Posterior cingulate gyrus (tissue), 11 donors: ENCODE measurements at places on chromosomes 16 and 17.

- peak; percentile 56 for DNase-seq
These were observed 527 bp downstream of the SIAH1 start for GRCh38 chr16:48384520-48385252.

DNA sequence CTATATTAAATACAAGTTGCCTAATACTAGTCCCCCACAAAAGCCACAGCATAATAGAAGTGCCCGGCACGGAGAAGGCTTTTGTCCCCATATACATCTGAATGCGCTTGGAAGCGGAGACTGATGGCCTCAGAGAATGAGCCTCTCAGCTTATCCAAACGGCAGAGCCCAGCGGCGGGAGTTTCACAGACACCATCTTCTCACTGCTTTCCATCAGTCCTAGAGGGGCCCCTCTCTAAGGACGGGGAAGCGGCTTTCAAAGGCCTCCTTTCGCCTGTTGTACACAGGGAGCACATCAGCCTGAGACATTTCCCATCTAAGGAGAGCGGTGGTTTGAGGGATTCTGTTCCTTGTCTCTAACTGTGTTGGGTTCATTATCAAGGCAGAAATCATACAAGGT is 16.9 kb downstream of the NXN start:
- no peak for DNase-seq

- DNase-seq: peak; percentile 87
These were observed 863 bp downstream of the ADCY9 start for GRCh38 chr16:4115209-4115948.

DNA sequence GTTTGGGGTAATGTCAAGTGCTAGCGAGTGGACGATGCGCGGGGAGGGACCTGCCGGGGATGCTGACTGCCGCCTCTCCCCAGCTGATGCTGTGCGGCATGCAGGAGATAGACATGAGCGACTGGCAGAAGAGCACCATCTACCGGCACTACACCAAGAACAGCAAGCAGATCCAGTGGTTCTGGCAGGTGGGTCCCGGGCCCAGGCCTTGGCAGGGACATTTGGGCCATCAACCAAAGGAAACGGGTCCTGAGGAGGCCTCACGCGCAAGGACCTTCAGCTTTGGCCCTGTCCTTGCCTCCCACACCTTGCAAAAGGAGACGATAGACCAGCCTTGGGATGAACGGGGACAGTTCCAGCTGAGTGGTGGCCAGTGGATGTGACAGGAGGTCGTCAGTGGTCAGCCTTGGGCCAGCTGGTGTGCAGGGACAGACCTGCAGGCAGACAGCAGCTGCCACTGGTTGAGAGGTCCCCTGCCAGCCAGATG is 13.6 kb upstream of the CLEC18A start:
- DNase-seq: peak; percentile 71

GRCh38 chr16:24074574-24074973 is 181.6 kb upstream of the CACNG3 start:
- no peak for DNase-seq

DNA sequence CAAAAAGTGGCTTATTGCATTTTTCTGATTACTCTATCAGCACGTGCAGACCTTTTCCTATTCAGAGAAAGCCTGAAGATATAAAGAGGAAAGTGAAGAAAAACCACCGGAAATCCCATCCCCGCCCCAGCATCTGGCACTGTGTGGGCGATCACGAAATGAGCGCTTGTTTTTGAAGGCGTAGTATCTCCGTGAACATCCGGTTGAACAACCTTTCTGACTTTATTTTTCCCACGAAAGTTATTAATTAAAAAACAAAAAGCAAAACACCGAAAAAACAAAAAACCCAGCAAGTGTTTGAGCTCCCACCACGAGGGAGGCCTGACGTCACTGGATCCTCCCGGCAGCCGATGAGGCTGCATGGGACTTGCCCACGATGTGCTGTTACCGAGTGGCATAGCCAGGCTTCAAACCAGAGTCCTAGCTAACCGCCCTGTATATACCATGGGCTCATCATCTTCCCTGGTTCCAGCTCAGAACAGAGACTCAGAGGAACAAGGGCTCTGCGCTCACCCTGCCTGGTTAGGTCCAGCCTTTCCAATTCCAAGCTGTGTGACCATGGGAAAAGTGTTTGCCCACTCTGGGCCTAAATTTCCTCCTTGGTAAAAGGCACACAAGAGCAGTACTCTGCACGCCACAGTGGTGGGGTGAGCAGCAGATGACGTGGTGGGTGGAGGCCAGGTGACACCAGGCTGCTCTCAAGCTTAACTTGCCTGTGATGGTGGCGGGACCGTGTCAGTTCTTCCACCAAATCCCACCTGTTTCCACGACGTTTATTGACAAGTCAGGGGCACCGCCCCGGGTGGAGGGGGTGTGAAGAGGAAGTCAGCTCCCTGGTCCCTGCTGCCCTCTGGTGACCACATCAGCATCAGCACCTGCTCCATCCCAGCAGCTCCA is 34.3 kb upstream of the IL21R start:
- DNase-seq: peak; percentile 46

DNA sequence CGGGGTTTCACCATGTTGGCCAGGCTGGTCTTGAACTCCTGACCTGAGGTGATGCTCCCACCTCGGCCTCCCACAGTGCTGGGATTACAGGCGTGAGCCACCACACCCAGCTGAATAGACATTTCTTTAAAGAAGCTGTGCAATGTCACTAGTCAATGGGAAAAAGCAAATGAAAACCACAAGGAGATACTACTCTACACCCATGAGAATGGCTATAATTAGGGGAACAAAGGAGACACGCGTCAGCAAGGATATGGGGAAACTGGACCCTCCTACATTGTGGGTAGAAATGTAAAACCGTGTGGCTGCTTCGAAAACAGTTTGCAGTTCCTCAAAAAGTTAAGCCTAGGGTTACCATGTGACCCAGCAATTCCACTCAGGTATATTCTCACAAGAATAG is 103.4 kb downstream of the VPS53 start:
- no peak for DNase-seq

DNA sequence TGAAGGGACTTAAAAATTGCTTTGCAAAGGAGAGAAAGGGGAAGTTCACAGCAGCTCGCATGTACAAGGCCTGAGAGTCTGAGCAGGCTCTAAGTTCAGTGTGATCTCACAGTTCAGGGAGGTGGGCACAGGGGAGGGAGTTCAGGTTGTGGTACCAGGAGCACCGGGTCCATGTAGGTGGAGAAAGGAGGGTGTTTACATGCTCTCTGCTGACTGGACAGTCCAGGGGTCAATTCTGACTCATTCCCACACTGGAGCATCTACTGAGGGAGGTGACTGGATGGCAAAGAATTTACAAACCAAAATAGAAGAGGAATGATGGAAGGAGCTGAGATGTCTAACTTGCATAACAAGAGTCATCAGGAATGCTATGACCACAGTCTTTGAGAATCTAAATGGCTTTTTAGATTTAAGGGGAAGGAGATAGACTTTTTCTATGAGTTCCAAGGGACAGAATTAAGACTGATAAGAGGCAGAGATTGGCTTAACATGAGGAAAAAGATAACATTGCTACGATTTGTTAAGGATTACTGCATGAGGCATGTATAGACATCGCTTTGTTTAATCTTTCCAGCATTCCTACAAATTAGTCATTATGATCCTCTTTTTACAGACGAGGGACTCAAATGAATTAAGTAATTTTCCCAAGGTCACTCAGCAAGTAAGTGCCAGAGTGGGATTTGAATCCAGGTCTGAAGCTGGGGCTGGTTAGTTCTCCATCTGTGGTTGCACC is 29.9 kb downstream of the MIS12 start:
- no peak for DNase-seq

DNA sequence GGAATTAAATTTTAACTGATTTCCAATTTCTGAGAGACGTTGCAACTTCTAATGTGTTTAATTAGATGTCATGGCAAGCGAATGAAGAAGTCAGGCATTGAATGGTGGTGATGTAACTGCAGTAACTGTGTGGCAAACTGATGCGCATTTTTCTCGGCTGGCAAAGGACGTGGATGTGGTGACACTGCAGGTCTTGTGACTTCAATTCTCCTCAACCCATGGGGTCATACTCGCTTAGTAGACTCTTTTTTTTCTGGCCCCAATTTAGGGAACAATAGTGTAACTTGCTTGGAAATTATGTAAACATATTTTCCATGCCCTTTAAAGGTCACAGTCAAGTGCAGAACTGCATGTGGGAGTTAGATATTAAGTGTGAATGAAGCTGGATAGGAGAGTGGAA is 1.9 kb upstream of the FAM20A start:
- no peak for DNase-seq

GRCh38 chr16:56057151-56057550 is 134.1 kb upstream of the GNAO1 start:
- DNase-seq: no peak

GRCh38 chr16:88434353-88434690 is 18.8 kb upstream of the ZFPM1 start:
- no peak for DNase-seq

- DNase-seq: peak; percentile 100
These were observed at the start of gene NFE2L1 for GRCh38 chr17:48047741-48048383. TSS of gene NFE2L1 (plus strand) at chr17:48048359. CDS start at chr17:48051119, 2,760 bp downstream.

DNA sequence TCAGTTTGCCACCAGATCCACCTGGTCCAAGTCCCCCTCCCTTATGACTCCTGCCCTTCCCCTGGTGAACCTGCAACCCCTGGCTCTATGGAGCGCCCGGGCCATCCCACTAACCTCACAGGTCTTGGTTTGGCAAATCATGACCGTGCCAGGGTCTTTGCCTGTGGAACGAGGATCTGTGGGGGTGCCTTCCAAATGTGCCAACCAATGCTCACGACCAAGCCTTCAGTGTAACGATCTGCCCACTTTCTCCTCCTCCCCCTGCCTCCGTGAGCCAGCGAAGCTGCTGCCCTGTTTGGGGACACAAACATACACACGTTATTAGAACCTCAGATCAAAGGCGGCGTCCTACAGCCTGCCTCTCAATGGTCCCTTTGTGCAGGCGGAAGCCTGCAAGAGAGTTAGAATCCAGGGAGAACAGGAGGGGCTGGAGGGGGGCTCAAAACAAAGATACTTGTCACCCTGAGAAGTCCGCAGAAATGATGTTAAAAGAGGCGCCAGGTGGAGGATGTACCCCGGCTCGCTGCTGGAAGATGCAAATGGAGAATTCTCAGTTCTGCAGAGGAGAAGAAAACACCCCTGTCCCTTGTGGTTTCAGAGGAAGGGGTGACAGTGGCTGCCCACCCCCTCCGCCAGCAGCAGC is 9.0 kb upstream of the NKD1 start:
- no peak for DNase-seq

DNA sequence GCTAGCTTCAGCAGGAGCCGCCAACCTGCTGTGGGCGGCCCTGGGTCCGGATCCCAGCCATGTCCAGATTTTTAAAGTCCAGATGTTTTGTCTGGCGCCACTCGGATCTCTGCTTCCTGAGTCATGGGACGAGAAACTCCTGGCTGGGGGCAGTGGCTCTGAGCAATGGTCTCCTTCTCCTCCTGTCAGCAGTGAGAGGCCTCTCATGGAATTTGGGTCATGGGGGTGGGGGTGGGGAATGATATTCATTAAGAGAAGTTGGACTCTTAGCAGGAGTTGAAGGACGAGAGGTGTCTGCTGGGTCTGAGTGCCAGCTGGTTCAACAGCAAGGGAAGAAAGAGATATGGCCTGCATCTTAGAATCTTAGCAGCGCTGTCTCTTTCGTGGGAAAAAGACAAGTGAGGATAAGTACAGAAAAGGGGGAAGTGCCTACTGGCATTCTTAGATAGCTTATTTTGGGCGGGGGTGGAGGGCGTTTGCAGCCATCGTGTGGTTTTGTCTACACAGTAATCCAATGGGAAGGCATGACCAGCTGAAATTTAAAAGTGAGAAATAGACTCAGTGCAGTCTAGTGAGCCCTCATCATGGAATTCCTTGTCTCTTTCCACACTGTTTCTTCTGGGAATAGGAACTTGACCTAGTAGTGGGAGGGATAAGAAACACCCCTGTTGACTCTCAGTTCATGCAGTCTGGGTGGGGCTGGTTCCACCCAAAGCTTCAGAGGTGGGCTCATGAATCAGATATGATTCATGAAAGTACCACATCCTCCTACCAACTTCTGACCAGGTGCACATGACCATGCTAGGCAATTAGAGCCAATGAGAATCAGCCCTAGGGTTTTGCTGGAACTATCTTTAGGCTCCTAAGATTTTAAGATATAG is 80.5 kb downstream of the MYH13 start:
- DNase-seq: no peak

GRCh38 chr16:27317738-27318391 is 4.1 kb downstream of the IL4R start:
- no peak for DNase-seq

- no peak for DNase-seq
These were observed 10.3 kb downstream of the C17orf113 start for GRCh38 chr17:42039794-42040763.
